ENCODE measurements at places on chromosomes 11 and 22.

- DNase-seq: no peak
Measured at GRCh38 chr22:45221201-45221600, 19.5 kb downstream of the KIAA0930 start.

GRCh38 chr11:46299451-46299961 is 22.0 kb downstream of the CREB3L1 start:
- no peak for DNase-seq

GRCh38 chr22:48079505-48080290 is 1317.2 kb downstream of the TBC1D22A start:
- no peak for DNase-seq

DNA sequence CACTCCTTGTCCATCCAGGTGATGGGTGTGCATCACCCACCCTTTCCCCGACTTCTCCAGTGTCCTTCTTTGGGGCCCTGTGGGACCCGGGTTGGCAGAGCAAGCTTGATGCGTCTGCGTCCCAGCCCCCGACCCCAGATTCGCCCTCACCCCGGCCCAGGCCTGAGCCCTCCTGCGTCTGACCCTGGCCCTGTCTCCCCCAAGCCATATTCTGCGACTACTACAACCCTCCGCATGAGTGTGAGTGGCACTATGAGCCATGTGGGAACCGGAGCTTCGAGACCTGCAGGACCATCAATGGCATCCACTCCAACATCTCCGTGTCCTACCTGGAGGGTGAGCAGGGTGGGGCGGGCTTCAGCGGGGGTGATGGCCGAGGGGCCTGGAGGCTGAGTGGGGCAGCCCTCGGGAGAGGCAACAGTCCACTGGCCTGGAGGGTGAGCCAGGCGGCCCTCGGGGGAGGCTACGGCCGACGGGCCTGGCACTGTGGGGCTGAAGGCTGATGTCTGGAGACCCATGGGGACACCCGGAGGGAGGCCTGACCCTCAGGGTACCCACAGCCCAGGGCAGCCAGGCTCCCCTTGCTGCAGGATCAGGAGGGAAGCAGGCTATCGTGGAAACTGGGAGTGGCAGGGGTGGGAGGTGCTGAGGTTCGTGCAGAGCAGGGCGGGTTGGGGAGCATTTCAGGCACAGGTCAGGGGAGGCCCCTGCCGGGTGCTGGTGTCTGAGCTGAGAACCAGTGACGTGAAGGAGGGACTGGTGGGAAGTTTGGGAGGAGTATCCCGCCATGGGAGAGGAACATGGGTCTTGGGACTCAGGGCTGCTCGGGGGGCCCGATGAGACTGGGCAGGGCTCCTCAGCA is 15.3 kb downstream of the MUC2 start:
- no peak for DNase-seq

DNA sequence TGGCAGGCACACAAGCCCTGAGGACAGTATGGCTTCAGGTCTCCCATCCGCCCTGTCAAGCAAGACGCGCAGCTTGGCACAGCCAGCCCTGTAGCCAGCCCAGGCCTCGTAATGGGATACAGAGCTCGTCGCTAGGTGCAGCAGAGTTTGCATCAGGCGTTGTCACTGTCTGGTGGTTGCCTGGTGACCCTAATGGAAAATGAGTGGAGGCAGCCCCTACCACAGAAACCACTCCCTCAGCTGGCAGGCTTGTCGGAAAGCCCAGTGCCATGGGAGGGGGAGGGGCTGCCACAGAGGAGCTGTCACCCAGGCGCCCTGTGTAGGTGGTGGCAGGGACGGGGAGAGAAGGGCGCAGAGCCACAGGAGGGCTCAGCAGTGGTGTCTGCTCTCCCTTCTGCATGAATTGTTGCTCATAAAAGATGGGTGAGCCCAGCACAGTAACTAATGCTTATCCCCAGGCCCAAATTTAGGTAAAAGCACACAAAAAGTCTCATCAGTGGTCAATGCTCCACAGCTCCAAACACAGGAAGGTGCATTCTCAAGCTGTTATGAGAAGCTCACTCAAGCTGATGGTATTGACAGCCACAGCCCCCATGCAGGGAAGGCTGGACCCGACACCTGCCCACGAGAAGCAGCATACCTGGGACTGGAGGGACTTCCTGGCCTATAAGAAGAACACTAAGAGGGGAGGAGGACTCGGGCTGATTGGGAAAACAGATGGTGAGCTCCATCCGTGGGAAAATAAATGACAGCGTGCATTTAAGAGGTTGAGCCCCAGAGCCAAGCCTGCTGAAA is 164.6 kb downstream of the ETS1 start:
- no peak for DNase-seq

DNA sequence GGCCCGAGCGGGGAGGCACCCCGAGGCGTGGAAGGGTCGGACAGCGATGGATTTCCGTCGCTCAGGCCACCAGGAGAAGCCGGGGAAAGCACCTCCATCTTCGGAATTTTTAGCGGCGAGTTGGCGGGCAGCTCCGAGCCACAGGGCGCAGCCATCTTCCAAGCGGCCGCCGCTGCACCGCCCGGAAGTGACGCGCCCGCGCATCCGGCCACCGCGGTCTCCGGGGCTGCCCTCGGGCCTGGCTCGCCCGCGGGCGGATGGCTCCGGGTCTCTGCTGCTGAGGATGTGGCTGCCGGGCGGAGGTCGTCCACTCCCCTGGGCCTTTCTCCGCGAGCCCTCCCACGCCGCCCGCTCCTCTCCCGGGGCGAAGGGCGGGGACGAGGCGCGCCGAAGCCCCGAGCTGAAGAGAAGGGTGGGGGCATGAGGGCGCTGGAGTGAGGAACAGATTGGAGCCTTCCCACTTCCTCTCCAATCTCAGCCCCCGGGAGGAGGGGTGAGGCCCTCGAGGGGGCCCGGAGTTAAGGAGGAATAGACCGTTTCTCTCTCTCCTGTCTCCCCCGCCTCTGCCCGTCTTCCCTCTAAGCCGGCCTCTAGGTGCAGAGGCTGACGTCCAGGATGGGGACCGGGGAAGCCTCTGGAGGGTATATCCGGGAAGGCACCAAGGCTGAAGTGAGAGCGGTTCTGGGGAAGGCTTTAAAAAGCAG is at the start of gene MSANTD2:
Gene MSANTD2, minus strand, starts transcription at position 181 of the 704 bp plus-strand sequence. Its CDS starts 26 bp downstream, at position 155.
- peak; percentile 90 for DNase-seq

DNA sequence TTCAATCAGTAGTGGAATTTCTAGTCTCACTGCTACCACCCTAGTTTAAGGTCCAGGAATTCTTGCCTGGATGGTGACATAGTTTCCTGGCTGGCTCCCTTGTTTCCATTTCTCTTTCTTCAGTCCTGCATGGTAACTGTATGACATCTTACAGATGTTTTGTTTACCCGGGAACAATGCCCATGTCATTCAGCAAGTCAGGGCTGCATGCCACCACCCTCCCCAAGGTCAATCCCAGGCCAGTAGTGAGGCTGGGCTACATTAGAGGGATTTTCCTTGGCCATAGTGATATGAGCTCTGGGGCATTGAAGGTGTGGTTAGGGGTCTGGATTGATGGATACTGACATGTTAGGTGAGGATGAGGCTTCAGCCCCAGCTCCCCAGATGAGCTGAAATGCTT is 114.9 kb upstream of the E2F8 start:
- no peak for DNase-seq

- DNase-seq: no peak
Measured at GRCh38 chr11:128334311-128335044, 252.9 kb downstream of the ETS1 start.

GRCh38 chr11:774873-775592 is 2.3 kb downstream of the GATD1 start:
- peak; percentile 50 for DNase-seq

DNA sequence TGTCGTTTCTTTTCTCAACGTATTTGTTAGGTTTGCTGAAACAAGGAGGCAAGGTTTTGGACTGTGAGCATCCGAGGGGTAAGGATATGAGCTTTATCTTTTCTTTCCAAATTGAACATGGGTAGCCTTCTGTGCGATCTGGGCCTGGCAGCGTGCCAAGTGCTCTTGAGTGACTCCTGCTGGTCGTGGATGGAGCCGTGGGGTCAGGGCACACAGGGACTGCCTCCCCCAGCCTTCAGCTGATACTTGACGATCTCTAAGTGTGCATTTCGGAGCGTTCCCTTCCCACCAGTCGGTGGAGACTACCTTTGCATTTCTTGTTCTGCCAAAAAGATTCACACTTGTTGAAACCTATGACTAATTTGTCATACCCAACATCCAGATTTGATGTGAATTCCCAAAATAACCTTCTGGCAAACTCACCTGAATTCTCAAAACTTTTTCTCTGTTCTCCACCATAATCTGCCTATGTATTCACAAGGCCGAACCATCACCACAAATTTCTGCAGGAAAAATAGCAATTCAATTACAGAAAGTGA is 40.1 kb upstream of the CLMP start:
- DNase-seq: no peak

DNA sequence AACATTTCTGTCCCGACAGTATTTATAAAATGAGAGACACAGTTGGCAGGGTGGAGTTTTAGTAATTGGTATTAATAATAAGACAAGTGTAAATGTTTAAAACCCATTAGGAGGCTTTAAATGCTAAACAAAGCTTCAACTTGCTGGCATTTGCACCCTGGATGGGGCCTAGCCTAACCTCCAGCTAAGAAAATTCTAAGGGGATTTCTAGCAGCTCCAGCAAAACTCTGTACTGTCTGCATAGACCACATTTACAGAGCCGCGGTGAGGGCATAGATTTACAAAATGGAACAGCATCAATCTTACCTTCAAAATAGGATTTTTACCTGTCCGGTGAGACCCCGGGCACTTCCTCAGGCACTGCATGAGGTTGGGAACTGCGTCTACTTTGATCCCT is 113.9 kb upstream of the ANO1 start:
- no peak for DNase-seq

DNA sequence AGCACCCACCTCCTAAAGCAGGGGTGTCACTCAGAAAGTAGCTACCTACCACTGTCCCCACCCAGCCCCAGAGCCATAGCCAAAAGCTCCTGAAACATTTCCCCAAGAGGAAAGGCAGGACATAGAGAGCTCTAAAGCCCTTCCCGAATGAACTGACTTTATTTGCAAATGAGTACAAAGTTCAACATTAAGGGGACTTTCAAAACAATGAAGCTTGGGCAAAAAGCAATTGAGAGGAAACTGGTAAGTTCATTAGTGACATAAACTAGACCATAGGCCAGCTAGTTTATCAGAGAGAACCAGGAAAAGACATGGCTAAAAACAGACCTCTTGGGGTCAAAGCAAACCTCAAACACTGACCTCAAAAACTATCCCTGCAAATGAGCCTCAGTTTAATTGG is 72.7 kb downstream of the IGLL5 start:
- no peak for DNase-seq

DNA sequence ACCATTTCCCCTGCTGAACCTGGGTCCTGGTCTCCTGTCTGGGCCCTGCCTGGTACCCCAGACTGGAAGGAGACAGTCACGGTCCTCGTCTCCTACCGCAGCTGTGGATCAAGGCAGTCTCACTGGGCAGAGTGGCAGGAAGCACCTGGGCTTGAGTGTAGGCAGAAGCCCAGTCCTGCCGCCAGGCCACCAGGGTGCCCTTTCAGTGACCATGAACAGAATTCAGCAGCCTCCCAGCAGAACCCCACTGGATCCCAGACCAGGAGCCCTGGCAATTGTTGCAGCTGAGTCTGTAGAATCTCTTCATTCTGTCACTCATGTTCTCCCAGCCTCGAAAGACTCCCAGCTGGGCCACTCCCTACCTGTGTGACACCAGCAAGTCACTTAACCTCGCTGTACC is 25.5 kb upstream of the CREB3L1 start:
- DNase-seq: peak; percentile 38

- DNase-seq: no peak
Measured at GRCh38 chr11:59708537-59708936, 5.1 kb downstream of the OR10V1 start.

GRCh38 chr11:113426686-113427085 is 39.1 kb downstream of the ANKK1 start:
- no peak for DNase-seq

GRCh38 chr11:35302398-35302797 is 117.0 kb downstream of the SLC1A2 start:
- DNase-seq: no peak

GRCh38 chr22:49961005-49961600 is 531 bp downstream of the PIM3 start:
- no peak for DNase-seq

DNA sequence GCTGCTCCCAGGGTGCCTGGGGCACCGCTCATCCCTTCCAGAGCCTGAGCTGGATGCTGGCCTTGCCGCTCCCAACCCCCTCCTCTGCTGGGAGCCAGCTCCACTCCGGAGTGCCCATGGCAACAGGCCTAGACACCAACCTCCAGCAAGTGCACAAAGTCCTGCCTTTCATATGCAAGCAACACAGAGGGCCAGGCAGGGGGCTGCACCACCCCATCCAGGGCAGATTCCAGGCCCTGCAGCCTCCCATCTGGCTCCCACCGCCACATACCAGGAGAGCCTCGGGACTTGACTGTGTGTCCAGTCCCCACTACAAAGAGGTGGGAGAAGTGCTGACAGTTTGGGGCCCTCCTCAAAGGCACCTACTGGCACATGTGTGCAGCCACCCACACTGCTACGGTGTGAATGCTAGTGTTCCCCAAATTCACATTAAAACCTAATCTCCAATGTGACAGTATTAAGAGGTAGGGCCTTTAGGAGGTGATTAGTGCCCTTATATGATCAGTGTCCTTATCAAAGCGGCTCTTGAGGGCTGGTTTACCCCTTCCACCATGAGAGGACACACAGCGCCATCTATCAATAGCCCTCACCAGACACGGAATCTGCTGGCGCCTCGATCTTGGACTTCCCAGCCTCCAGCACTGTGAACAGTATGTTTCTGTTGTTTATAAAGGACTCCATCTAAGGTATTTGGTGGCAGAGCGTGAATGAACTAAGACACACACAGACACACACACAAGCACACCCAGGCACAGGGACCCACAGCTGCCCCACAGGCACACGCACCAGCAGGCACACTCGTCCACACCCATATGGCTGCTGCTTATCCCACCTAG is 16.2 kb downstream of the ARVCF start:
- no peak for DNase-seq

DNA sequence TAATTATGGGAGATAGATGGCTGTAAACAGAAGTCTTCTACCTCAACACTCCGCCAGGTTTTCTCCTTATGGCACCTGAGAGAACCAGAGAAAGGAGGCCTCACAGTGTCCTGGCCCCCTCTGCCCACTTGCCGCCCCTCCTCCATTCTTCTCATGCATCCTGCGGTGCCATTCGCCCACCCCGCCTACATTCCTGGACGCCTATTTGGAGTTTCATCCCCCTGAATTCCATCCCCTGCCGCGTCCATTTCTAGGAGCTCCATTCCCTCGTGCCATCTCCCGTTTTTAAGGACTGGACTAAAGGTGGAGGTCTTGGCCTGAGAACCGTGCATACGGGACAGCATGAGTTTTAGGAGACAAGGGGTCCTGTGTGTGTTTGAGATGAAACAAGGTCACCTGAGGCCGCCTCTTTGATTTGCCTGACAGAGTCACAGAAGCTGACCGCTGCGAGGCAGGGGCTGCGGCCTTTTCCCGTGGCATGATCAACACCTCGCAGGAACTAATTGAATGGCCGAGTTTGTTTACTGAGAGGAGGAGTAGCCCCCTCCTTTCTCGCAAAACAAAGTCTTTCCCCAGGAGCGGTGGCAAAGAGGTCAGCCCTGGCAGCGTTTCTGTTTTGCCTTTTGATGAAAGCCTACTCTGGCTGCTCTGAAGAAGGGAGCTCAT is 246.2 kb downstream of the ST3GAL4 start:
- DNase-seq: peak; percentile 71

- no peak for DNase-seq
Measured at GRCh38 chr11:118233377-118233776, 8.6 kb upstream of the JAML start.

- no peak for DNase-seq
Measured at GRCh38 chr22:49825436-49825835, 2.2 kb downstream of the BRD1 start.

- DNase-seq: no peak
Measured at GRCh38 chr22:46936378-46936903, 174.0 kb downstream of the TBC1D22A start.

GRCh38 chr11:102367364-102367763 is 20.4 kb downstream of the BIRC2 start:
- DNase-seq: no peak

- DNase-seq: peak; percentile 58
Measured at GRCh38 chr11:86041975-86042378, 26.9 kb downstream of the PICALM start.

Measured in ecto neural progenitor cell (in vitro differentiated cells).